ENCODE measurements at places on chromosomes 16 and 17.

GRCh38 chr17:56740481-56740880 lies 93.2 kb downstream of the C17orf67 start:
- no peak for DNase-seq

GRCh38 chr17:13735444-13735843 lies 133.7 kb upstream of the HS3ST3A1 start:
- no peak for DNase-seq

- DNase-seq, result no peak
These were observed 158.4 kb upstream of the ZKSCAN2 start for GRCh38 chr16:25416002-25416401.

DNA sequence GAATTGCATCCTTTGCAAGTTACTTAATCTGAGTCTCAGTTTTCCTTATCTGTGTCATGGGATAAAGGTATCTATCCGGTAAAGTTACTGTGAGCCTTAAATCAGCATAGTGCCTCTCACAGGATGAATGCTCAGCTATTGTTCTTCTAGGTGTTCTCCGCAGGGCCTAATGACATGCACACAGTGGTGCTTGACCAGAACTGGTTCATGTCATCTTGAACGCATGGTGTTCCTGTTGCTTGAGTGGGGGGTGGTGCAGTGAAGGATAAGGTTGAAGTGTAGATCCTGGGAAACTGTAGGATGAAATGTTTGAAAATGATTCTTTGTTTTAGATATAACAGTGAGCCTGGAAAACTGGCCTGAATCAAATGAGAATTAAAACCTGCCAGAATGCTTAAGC lies 4.0 kb downstream of the KRT40 start:
- no peak for DNase-seq

- no peak for DNase-seq
These were observed 774.5 kb upstream of the RBFOX1 start for GRCh38 chr16:6558126-6558525.

- no peak for DNase-seq
These were observed 6.7 kb downstream of the CLEC16A start for GRCh38 chr16:10951026-10951425.

- no peak for DNase-seq
These were observed 7.2 kb upstream of the AGRP start for GRCh38 chr16:67490335-67491096.

DNA sequence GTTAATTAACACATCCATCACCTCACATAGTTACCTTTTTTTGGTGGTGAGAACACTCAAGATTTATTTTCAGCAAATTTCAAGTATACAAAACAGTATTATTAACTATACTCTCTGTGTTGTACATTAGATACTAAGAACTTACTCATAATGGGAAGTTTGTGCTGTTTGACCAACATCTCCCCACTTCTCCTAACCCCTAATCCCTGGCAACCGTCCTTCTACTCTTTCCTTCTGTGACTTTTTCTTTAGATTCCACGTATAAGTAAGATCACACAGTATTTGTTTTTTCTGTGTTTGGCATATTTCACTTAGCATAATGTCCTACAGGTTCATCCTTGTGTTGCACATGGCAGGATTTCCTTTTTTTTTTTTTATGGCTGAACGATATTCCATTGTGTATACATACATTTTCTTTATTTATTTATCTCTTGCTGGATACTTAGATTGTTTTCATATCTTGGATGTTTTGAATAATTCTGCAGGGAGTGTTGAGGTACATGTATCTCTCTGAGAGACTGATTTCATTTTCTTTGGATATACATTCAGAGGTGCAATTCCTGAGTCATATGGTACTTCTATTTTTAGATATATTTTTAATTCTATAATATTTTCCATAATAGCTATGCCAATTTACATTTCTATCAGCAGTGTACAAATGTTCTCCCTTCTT lies 19.0 kb downstream of the PPM1D start:
- no peak for DNase-seq

- DNase-seq, result no peak
These were observed 527.8 kb upstream of the WSB1 start for GRCh38 chr17:26765860-26766709.

- DNase-seq, result no peak
These were observed 17.4 kb downstream of the MAP2K3 start for GRCh38 chr17:21301593-21302550.

GRCh38 chr16:22625967-22626366 lies 115.3 kb downstream of the NPIPB5 start:
- DNase-seq, result no peak

DNA sequence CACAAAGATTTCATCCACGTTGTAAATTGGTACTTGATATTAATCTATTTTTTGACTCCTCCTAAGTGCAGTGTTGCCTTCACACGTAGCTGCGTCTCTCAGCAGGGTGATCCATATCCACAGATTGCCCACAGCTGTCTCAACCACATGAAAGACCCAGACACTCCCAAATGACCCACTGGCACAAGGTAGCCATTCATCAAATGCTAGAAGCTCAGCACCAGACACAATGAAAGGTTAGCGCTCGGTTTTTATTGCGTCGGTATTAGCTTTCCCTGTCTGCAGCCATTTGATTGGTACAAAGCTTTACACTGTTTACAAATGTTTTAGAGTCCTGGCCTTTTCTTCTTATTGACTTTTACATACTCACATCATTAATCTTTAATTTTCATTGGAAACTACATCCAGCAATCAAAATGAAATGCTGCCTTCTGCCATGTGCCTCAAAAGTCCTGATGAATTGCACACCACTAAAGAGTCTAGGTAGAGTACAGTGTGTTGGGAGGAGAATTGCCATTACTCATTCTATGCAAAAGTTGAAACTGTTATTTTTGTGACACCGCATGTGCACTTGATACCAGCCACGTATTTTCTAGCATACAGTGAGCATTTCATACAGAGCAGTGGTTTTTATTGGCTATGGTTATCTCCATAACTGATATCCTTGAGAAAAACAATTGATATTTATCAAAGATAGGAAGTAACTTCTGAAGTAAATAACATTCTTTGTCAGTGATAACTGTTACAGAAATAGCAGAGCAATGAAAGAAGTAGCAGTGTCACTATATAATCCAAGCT lies 127.3 kb upstream of the NUDT7 start:
- no peak for DNase-seq

DNA sequence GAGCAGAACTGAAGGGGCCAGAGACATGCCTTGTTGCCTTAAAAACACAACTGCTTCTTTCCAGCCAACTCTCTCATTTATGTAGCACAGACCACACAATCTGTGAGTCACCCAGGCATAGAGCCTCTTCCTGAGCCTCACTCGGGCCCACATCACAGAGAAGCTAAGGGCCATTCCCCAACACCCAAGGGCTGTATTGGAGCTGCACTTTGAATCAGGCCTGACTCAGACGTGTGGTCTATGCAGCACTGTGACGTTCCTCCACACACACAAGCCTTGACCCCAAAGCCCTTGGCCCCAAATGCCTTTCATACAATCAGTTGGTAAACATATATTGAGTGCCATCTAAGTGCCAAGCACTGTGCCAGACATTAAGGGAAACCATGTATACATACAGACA lies 308.9 kb upstream of the DYNLRB2 start:
- DNase-seq, result no peak

GRCh38 chr16:76278980-76279379 lies 1.8 kb downstream of the CNTNAP4 start:
- DNase-seq, result no peak

DNA sequence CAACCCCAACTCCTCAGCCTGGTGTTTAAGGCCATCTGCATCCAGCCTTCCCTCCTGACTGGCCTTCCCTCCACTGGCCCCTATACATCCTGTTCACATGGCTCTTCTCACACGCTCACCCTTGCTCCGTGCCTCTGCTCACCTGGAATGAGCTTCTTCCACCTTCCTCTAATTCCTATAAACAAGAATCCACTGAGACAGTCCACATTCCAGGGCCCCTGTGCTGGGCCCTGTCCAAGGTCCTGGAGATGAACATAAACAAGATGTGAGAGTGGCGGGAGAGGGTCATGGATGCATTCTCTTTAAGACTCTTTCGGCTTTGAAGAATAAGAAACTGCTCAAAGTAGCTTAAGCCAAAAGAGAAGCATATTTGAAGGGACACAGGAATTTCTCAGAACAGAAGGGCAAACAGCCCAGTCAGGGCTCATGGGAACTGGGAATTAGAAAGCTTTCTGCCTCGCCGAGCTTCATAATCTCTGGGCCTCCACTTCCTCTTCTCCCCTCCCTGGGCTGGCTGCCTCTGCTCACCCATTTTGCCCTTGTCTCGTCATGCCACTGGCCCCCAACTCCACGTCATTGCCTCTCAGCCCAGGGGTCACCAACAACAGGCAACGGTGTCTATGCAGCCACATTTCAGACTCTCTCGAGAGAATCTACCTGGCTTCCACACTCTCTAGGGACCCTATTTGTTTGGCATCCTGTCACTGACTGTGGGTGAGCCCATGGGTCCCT lies 13.5 kb downstream of the SPPL2C start:
- no peak for DNase-seq

DNA sequence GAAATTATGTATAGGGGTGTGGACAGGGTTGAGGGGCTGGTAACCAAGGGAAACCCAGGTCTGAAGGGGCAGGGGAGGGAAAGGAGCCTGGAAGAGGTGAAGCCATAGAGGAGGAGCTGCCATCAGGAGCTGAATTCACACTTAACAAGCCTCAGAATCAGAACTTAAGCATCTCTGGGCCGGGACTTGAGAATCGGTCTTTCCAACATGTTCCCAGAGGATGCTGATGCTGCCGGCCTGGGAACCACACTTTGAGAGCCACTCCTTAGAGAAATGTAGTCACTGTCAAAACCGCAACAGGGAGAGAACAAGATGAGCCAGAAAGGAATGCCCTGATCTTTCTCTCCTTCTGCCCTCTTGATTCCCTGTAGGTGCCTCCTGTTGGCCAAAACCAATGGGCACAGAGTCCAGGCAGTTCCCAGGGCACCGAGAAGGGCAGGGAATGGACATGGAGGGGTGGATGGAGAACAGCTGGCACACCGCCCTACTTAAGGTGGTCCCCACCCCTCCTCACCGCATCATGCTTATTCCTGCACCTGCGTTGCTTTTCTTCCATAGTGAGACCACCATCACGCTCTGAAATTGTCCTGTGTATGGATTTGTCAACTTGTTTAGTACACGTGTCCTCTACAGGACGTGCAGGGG lies 88.5 kb downstream of the GSG1L start:
- no peak for DNase-seq

DNA sequence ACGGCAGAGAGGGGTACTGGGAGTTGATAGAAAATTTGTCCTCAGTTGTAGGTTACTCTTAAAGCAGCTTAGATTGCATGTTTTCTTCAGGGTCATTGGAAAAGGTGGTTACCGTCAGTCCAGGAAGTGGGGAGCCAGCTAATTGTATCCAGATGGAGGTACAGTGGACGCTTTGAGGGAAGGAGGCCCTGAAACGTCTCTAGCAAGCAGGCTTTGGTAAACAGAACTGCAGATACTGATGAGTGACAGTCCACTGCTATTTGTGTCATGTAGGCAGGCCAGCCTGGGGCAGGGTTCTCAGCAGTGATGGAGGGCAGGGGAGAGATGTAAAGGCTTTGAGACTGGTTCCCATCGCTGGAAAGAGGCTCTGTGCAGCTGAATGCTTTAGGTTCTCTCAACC lies 30.2 kb upstream of the ST6GALNAC1 start:
- DNase-seq, result no peak

DNA sequence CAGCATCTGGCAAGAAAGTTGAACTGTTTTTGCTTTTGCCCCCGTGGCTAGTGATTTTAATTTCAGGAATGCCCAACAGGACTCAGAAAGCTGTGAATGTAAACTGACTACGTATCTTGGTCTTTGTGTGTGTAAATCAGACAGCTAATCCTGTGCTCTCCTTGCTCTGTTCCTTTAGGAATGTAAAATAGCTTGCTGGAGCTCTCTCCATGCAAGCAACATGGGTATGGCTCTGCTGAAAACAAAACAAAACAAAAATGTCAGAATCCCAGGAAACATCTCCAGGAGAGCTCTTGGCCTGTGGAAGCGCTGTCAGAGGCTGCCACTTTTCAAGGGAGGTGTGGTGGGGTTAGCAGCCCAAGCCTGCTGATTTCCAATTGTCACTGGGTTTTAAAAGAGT lies 161.8 kb upstream of the NOG start:
- no peak for DNase-seq

GRCh38 chr16:82701442-82701955 lies 74.7 kb downstream of the CDH13 start:
- no peak for DNase-seq

DNA sequence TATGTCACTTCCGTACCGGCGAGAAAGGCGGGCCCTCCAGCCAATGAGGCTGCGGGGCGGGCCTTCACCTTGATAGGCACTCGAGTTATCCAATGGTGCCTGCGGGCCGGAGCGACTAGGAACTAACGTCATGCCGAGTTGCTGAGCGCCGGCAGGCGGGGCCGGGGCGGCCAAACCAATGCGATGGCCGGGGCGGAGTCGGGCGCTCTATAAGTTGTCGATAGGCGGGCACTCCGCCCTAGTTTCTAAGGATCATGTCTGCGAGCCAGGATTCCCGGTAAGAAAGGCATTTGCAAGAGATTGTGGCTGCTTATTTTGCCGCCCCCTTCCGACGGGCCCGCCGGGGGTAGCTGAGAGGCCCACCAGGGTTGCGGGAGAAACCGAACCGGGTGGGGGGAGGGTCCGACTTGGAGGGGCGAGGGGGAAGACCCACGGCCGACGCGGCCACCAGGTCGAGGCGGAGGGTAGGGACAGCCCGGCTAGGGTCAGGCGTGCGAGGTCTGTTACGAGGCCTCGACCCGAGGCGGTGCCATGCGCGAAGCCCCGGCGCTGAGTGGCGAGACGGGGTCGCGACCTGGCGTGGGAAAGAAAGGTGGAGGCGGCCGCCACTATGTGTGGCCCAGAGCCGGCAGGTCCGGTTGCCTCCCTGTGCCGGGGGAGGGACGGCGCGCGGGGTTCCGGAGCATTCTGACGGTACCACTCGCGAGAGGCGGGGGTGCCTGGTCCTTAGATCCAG lies 6.7 kb upstream of the CD68 start:
- DNase-seq, result peak; percentile 99

DNA sequence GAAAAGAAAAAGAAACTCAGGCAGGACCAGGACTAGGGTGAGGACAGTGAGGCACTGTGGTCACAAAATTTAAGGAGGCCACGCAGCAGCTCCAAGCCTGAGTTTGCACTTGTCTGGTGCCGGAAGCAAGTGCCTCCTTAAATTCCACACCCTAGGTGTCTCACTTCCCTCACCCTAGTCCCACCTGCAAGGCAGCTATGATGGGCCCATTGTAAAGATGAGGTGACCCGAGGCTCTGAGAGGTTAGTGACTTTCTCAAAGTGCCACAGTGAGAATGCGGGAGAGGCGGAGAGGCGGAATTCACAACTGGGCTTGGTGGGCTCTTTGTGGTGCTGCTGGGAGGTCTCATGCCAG lies 21.5 kb upstream of the EEF2K start:
- no peak for DNase-seq

DNA sequence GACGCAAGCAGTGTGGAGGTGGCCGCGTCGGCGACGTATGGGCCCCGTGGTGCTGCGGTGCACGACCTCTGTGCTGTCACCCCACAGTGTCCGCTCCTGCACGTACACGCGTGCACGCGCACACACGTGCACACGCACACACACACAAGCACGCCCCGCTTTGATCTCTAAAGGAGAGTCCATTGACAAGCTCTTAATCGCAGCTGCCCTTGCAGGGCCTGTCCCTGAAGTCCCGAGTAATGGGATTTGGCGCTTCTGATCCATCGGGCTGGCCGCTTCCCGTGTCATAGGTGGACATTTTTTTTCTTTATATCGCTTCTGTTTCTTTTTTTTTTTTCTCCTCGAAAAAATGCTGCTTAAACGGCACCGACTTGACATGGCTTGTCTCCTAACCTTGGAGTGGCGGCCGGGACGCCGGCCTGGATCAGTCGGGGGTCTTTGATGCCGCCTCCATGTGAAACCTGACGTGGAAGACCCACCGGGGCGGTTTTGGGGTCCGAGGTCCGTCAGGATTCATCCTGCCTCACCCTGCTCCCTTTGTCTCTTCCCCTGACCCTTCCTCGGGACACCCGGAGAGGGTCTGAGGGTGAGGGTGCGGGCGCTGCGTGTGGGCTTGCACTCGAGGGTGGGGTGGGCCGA lies 8.3 kb upstream of the AXIN1 start:
- no peak for DNase-seq
